Mesothelial cell of epicardium (in vitro differentiated cells): ENCODE measurements at places on chromosomes 1 and 21.

DNA sequence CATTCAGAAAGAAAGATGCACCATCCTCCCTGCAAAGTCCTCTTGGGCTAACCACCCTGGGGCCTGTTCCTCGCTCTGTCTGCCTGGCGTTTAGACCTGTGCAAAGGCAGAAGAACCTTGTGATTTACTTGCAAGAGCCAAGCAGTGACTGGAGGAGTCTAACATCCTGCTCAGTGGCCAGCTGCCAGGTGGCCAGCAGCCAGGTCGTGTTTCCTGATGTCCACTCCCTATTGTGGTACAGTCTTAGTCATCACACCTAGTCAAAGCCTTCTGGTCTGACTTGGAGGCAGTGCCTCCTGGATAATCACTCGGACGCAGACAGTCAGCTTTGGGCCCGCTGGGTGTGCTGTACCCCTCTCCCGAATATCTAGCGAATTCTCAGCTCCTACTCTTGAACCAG lies 118.1 kb downstream of the PGBD5 start:
- H3K4me3 ChIP-seq = no peak overlapping the region
- peak overlapping the region; percentile 8 for H3K27ac ChIP-seq

DNA sequence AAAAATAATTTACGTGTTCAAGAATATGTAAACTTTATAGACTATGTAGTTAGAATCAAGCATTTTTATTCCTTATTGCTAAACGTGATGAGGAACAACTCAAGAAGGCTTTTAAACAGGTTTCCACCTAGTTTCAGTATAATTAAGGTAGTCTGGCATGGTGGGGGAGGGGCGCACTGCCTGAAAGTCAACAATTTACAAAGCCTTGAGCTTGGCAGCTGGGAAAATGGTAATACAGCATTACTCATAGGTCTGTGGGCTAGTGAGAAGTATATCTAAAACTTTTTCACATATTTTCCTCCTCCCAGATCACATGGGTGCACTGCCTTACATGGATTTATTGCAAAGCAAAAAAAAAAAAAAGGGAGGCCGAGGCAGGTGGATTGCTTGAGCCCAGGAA lies 75.2 kb downstream of the EVI5 start:
- peaks cover 21% of the 10 kb centered on the region for H3K4me1 ChIP-seq
- H3K36me3 ChIP-seq = no peaks in the 10 kb centered on the region
- H3K4me3 ChIP-seq = no peak overlapping the region

DNA sequence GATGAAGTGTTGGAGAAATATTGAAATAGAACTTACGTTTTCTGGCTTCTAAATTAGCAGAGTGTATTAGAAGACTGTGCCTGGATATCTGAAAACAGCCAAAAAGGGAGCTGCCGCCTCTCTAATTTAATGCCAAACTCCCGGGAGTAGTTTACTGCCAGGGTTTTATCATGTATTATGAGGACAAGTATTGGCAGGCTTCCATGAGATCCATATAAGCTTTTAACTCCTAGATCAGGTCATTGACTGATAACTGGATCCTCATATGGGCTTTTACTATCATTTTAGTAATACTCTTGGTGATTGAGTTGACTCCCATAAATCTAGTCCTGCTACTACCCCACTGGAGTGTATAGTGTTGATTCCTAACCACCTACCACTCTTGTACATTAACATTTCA lies 178.4 kb upstream of the CXADR start:
- DNase-seq = no peak
- H3K36me3 ChIP-seq = no peaks in the 10 kb centered on the region
- H3K4me1 ChIP-seq = peaks cover 2% of the 10 kb centered on the region
- no peak overlapping the region for H3K4me3 ChIP-seq
- H3K27me3 ChIP-seq = peaks cover 18% of the 10 kb centered on the region

- H3K27me3 ChIP-seq = no peaks in the 10 kb centered on the region
- no peaks in the 10 kb centered on the region for H3K4me1 ChIP-seq
- DNase-seq = no peak
- no peaks in the 10 kb centered on the region for H3K36me3 ChIP-seq
- no peak overlapping the region for H3K27ac ChIP-seq
Measured at GRCh38 chr1:235766794-235767285, 99.9 kb downstream of the LYST start.

GRCh38 chr1:222697826-222698225 lies 14.5 kb downstream of the AIDA start:
- no peak overlapping the region for H3K27ac ChIP-seq
- H3K4me3 ChIP-seq = no peak overlapping the region

GRCh38 chr1:31764312-31765040 lies at the start of gene ADGRB2:
Gene ADGRB2 (minus strand): TSS chr1:31764340. CDS start chr1:31757221, 7,119 bp downstream.
- peaks cover 26% of the 10 kb centered on the region for H3K4me1 ChIP-seq
- H3K27ac ChIP-seq = no peak within 1 kb of the TSS
- peaks cover 49% of the 10 kb centered on the region for H3K27me3 ChIP-seq
- H3K36me3 ChIP-seq = no peaks in the 10 kb centered on the region
- peak within 1 kb of the TSS; percentile 71 for H3K4me3 ChIP-seq

DNA sequence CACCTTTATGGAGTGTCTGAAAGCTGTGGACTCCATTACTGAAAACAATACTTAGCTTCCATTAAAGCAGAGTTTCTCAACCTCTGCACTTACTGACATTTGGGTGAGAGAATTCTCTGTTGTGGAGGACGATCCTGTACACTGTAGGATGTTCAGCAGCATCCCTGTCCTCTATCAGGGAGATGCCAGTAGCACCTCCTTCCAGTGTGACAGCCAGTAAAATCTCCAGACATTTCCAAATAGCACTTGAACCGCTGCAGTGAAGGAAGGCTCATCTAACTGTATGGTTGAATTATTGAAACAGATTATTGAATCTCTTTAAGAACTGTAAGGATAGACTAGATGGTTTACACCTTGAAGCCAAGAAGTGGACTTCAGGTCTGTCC lies 3.1 kb downstream of the PRDM2 start:
- no peak overlapping the region for H3K27ac ChIP-seq
- H3K27me3 ChIP-seq = no peaks in the 10 kb centered on the region
- peaks cover 51% of the 10 kb centered on the region for H3K4me1 ChIP-seq
- H3K36me3 ChIP-seq = peaks cover 6% of the 10 kb centered on the region
- no peak overlapping the region for H3K4me3 ChIP-seq
- no peak for DNase-seq

DNA sequence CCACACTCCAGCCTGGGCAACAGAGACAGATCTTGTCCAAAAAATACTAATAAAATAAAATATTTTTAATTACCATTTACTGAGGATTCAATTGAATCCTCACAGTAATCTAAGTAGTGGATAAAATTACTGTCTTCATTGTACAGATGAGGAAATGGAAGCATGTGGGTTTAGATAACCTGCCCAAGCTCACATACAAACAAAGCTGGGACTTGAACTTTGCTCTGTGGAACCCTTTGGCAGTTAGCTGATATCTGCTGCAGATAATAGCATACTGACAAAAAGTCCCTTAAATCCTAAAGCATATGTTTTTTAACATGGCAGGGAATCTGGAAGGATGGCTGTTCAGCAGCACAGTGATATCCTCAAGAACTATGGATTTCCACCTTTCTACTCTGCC lies 130.9 kb upstream of the MROH9 start:
- DNase-seq = no peak
- no peak overlapping the region for H3K4me3 ChIP-seq
- peaks cover 7% of the 10 kb centered on the region for H3K27me3 ChIP-seq
- peaks cover 33% of the 10 kb centered on the region for H3K4me1 ChIP-seq
- H3K27ac ChIP-seq = no peak overlapping the region

GRCh38 chr1:67460676-67461500 lies 30.7 kb upstream of the SERBP1 start:
- no peaks in the 10 kb centered on the region for H3K27me3 ChIP-seq
- no peak overlapping the region for H3K4me3 ChIP-seq
- H3K36me3 ChIP-seq = no peaks in the 10 kb centered on the region
- DNase-seq = no peak
- peaks cover 2% of the 10 kb centered on the region for H3K4me1 ChIP-seq
